Right atrium auricular region (tissue), 2 donors: ENCODE measurements at places on chromosomes 7 and 10.

GRCh38 chr10:27188897-27189296, 33.7 kb downstream of the MASTL start:
- DNase-seq = no peak

- no peak for DNase-seq
Observed at GRCh38 chr7:2247141-2247995, 5.3 kb downstream of the NUDT1 start.

DNA sequence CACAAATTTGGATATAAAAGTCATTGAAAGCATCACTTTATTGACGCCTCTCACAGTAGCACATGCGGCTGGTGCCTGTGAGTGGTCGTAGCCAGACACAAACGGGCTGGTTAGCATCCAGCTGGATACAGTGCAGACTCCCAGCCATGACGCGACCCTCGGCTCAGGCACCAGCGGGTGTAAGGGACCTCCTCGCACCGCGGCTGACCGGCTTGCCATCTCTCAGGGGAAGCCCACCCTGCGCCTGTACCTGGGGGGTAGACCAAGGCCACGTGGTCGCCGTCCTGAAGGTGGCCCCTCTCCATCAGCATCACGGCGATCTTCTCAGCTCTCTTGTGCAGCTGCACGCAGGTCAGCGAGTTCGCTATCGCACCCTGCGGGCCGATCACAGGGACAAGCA, 213.8 kb downstream of the ZMYND11 start:
- DNase-seq = no peak

DNA sequence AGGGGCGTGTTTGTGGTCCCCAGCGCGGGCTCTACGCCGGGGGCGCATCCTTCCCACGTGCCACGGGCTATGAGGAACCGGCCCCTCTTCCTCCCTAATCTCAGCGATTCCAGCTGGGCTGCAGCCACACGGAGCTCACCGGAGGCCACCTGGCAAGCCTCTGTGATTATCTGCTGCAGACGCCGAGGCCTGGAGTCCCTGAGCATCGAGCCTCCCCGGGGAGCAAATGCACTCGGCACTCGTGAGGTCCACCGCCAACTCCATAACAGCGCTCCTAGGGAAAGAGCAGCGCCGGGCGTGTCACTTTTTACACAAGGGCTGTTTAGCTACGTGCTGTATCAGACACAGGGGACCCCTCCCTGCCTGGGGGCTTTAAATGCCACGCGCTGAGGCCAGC, 101.2 kb downstream of the DYNC2I1 start:
- no peak for DNase-seq

DNA sequence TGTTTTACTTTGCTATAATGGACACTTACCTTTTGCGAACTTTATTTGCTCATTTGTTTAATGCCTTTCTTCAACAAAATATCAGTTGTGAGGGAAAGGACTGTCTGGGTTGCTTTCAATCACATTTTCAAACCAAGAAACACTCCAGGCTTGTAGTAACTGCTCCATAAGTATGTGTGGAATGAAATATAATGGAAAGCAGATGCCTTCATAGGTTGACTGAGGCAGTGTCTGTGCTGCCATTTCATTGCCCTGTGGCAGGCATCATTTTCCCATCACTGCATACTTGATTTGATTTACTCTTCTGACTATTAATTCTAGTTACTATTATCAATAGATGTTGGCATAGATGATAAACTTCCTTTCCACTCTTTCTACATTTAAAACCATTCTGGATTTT, 762.3 kb downstream of the CNTNAP2 start:
- no peak for DNase-seq

DNA sequence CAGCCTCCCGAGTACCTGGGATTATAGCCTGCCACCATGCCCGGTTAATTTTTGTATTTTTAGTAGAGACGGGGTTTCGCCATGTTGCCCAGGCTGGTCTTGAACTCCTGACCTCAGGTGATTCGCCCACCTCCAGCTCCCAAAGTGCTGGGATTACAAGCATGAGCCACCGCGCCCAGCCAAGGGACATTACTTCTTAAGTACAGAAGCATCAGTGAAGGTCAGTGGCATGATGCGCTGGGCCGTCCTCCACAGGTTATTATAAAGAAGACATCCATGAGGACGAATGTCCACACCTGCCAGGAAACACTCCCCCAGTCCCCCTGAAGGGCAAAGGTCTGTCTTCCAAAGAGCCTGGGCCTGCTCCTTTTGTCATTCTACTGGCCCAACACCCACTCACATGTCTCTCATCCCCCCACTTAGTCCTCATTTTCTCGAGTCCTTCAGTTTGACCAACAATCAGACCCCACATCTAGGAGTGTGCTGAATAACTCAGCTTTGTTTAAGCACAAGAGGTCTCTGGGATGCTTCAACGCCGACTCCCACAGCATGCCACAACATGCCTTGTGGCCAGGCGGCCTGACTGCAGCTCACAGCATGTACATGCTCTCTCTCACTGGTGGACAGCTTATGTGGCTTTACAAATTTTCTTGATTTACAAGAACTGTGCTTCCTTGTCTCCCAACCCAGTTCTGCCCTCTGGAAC, 73.0 kb downstream of the CTBP2 start:
- DNase-seq = no peak
